ENCODE measurements at places on chromosomes 5 and 9.

- ATAC-seq, result peak; percentile 99
Measured at GRCh38 chr9:3337515-3338225, 188.1 kb downstream of the RFX3 start.

DNA sequence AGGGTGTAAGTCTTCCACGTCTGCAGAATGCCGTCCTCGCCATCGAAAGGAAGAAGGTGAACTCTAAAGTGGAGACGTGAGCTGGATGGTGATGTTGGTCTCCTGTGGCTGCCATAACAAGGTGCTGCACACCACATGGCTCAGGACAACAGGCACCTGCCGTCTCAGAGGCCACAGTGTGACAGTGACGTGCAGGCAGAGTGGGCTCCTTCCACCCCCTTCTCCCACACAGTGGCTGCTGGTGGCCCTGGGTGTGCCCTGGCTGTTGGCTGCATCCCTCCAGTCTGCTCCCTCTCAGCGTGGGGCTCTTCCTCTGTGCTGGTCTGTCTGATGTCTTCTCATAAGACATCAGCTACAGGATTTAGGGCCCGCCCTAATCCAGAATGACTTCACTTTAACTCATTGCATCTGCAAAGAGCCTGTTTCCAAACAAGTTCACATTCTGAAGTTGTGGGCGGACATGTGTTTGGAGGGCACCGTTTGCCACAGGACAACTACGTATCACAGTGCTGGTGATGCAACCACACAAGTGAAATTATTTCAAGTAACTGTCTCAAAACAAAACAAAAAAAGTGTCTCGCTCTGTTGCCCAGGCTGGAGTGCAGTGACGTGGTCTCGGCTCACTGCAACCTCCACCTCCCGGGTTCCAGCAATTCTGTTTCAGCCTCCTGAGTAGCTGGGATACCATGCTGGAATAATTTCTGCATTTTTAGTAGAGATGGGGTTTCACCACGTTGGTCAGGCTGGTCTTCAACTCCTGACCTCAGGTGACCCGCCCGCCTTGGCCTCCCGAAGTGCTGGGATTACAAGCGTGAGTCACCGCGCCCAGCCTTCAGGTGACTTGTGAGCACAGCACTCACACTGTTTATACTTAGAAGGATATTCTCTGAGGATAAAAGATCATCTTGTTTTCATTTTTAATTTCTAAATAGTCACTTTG lies 31.2 kb upstream of the CLPTM1L start:
- ATAC-seq, result no peak

GRCh38 chr5:149517461-149518122 lies 33.6 kb downstream of the CSNK1A1 start:
- ATAC-seq, result peak; percentile 56

DNA sequence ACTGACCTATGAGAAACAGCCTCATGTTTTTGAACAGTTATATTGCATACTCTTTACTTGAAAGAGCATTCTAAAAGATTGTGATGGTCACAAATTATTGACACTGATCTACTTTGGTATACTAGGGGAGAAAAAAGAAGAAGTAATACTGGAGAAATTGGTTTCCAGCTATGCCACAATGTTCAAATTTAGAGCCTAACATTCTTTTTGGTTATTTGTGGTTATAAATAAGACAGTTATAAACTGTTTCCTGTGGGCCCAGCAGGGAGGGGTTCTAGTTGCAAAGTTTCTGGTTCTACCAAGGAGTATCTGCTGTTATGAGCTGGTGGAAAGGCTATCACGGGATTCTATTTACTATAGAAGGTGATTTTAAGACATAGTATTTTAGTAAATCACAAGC lies 4.8 kb downstream of the CWC27 start:
- no peak for ATAC-seq

DNA sequence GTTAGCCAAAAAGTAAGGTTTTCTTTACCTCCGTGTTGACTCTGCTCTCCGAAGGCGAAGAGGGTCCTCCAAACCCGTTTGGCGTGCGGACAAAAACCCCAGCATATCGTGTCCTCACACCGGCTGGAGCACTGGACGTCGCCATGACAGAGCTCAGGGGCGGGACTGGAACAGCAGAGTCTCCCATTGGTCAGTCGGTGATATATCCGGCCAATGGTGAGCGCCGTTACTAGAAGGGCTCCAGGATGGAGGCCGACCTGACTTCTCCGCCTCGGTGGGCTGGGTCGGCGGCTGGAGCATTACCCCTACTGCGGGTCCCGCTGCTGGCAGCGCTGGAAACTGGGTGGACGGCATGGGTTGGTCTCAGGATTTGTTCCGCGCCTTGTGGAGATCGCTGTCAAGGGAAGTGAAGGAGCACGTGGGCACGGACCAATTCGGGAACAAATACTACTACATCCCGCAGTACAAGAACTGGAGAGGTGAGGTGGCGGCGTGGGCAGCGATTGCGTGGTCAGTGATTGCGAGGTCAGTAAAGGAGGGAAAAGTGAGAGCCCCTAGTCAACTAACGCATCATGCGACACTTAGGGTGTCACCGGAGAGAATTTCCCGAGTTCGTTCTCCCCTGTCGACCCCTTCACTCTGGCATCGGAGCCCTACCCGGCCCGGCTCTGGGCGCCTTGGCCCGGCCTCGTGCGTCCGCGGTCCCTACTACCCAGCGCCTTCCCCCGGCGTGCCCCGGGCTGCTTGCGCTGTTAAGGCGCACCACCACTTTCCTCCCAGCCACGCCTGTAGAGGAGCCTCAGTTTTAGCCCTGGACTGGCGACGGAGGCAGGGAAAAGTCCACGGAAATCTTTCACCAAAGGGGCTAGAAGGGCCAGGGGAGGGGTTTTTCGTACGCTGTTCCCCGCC lies at the start of the genes ERCC8 and NDUFAF2:
Gene ERCC8 (minus strand): TSS at position 167 of the 909 bp plus-strand sequence. CDS start 62 bp downstream, at position 105.
Gene NDUFAF2 (plus strand): TSS at position 302 of the 909 bp plus-strand sequence. CDS start 51 bp downstream, at position 353.
- ATAC-seq, result peak; percentile 99

- peak; percentile 46 for ATAC-seq
Measured at GRCh38 chr5:58459146-58460001, 512 bp downstream of the PLK2 start.

DNA sequence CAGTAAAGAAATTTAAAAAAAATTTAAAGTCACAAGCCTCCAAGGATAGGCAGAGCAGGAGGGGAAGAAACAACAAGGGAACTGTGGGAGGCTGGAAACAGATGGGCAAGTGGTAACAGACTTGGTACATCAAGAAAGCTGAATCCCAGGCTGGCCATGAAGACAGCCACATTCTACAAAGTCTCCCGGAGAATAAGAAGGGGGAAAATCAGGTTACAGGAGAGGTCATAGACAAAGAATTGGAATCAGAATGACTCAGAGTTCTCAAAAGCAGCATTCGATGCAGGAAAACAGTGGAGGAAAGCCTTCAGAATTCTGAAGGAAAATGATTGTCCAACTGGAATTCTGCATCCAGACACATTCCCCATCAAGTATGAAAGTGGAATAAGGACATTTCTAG lies 129.7 kb downstream of the ADAMTS2 start:
- ATAC-seq, result no peak

DNA sequence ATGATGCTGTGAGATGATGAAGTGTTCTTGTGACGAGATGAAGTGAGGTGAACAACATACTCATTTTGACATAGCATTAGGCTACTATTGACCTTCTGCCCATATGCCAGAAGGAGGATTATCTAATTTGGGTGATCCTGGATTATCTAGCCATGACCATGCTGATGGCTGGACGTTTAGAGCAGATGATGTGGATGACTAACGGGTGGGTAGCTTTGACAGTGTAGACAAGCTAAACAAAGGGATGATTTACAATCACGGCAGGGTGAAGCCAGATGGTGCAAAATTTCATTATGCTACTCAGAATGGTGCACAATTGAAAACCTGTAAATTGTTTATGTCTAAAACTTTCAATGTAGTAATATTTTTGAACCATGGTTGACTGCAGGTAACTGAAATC lies 2403.4 kb upstream of the ACO1 start:
- ATAC-seq, result no peak

DNA sequence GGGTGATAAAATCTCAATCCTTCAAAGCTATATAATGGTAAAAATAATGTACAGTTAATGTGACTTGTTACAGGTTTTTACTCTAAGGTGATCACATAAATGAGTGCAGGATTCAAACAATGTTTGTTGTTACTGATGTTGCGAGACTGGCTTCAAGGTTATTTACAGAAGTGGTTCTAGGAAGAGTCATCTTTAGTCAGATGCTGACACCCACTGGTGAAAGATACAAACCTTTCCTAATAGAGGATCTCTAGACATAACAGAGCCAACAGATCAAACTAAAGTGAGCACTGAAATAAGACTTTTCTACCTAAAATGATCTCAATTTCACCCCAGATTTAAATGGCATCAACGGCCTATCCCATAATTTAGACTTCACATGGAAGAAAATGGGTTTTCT lies 20.2 kb downstream of the ARSB start:
- ATAC-seq, result peak; percentile 93

DNA sequence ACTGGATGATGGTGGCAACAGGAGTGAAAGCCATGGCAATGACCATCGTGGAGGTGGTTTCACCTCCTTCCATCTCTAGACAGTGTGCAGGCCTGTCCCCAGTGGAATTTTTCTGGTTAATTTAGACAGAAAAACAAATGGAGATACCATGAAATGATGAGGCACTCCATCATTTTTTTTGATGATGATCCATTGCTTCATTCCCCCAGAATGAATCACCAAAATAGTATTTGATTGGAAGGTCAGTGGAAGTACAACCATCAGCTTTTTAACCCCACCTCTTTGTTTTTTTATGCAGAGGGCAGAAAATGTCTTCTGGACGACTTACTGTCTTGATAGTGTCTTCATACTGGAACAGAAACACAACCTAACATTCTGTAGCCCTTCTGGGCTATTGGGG lies 42.6 kb upstream of the ADRA1B start:
- peak; percentile 60 for ATAC-seq

- ATAC-seq, result no peak
Measured at GRCh38 chr5:151642472-151643140, 44.1 kb downstream of the SPARC start.

DNA sequence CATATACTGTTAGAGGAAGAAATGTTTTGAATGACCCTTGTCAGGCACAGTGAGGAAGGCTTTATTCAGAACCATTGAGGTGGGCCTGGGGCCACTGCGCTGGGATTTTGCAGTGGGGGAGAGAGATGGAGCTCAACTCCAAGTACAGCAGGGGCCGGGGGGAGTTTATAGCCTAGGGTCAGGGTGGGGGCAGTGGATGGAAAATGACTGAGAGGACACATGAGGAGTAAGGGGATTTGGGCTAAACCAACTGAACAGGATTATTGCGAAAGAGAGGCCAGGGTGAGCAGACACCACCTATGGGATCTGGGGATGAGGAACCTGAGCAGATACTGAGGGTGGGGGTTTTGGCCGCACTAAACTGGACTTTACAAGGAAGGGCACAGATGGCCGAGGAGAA lies 6.3 kb downstream of the CEP72 start:
- no peak for ATAC-seq

- ATAC-seq, result peak; percentile 39
Measured at GRCh38 chr9:110049699-110050450, 158.1 kb downstream of the C9orf152 start.

DNA sequence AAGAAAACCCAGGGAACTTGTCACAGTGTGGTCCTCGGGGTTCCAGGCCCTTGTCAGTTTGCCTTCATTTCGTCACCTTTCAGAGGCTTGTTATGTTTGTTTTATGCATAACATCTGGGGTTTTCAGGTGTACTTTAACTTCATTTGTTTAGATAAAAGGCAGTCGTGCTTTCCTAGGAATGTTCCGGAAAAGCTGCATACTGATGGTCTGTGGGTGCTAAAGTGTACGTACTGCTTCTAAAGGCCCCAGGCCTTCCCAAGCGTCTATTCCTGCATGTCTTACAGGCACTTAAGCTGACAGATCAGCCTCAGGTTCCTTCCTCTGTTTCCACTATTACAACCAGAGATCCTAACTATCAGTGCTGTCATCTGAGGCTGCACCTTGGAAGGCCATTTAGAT lies 95.6 kb upstream of the ANKH start:
- no peak for ATAC-seq

All from SK-N-SH treated with all-trans-retinoic acid at 6 μM for 48 hours (cell line).